ENCODE measurements at places on chromosomes 4 and X.

- DNase-seq: no peak
Measured at GRCh38 chr4:48813964-48814363, 16.9 kb upstream of the OCIAD1 start.

- no peak for DNase-seq
Measured at GRCh38 chr4:24589448-24589847, 5.1 kb upstream of the DHX15 start.

DNA sequence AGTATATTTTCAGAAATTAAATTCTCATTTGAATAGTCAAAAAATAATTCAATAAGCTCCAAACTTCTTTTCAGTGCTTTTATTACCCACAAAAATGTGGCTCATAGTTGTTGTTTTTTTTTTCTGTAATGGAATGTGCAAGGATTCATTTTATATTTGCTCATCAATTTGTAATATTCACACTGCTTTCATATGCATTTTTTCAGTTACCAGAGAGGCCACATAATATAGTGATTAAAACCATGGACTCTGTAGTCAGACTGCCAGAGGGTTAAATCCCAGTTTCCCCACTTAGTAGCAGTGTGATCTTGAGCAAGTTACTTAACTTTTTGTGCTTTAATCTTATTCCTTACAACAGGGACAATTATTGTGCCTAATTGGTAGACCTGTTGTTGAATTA, 64.5 kb downstream of the FAM9B start:
- DNase-seq: no peak

DNA sequence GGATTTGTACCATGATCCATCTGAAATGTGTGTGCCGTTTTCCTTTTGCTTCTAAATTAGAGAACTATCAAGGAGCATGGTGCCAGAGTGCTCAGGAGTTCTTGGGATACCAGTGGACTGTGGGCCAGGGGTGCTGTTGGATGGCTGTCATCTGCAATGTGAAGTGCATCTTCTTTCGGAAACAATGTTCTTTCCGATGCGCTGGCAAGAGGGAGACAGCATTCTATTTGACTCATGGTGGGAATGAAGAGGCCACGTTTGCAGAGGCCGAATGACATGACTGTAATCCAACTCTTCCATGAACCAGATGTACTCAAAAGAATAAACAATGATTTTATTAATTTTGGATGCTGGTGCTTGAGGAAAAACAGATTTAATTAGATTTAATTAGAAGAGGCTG, 45.5 kb downstream of the SORCS2 start:
- DNase-seq: no peak

GRCh38 chrX:11193035-11193469, 81.9 kb downstream of the HCCS start:
- DNase-seq: peak; percentile 5

DNA sequence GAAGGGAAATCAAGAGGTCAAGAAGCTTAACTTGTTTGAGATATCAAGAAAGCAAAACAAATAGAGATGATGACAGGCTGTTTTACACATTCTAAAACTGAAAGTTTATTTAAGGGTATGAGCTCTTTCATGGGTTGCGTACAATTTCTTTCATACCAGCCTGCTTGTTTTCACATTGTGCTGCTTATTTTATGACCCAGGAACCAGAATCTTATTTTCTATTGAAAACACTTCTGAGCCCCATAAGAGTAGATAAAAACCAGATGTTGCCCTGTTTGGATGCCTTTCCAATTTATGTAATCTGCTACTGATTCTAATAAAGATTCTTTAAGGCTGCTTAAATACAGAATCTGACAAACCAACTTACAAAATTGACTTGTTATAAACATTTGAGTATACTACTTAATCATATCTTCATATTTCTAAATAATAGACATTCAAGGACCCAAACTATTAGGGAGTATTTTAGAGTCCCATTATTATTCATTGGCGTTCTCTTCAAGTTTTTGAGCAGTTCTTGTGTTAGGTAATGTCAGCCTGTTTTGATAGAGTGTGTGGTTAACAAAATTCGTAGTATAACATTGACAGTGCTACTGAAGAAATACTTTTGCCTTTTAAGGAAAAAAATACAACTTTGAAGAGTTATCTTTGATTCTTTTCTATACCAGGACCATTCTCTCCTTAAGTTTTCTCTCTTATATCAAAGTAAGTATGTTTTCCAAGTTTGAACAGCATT, 74.4 kb downstream of the PDLIM5 start:
- DNase-seq: no peak

- DNase-seq: no peak
Measured at GRCh38 chr4:41374490-41374889, 117.8 kb downstream of the UCHL1 start.

DNA sequence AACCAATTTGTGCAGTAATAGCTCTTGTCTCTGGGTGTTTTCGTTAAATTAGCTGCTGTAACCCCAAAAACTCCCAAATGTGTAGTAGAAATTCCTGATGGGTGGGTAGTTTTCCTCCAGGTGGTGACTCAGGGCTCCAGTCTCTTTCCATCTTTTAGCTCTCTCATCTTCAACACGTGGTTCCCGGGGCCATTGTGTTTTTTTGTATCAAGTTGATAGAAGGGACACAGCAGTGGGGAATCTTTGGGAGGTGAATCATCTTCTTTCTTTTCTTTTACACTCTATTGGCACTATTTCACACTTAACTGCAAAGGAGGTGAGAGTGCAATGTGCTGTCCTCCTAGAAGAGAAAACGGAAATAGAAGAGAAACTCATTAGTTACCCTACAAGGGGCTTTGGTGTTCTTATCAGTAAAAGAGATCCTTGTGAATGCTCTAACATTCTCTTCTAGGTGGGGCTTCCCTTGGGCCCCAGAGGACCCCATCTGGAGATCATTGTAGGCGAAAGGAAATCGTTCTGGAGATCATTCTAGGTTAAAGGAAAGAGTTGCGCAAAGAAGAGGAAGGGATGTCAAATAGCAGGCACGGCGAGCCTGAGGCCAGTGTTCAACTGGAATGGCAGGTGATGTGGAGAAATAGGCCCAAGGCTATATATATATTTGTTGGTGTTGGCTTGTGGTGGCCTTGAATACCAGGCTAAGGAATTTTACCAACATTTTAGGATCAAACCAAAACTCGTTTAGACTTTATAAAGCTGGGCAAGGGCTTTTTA, 68.2 kb upstream of the ACSL1 start:
- no peak for DNase-seq

GRCh38 chr4:79381161-79381560, 26.9 kb downstream of the GK2 start:
- DNase-seq: no peak

- peak; percentile 88 for DNase-seq
Measured at GRCh38 chr4:1746265-1746691, 25.0 kb downstream of the TACC3 start.

GRCh38 chr4:143539670-143540023, 26.1 kb downstream of the SMARCA5 start:
- no peak for DNase-seq

- DNase-seq: no peak
Measured at GRCh38 chr4:88753658-88754571, 56.3 kb upstream of the NAP1L5 start.

- peak; percentile 4 for DNase-seq
Measured at GRCh38 chrX:34884817-34885216, 57.8 kb upstream of the FAM47B start.
